NAMALWA (cell line): ENCODE measurements at places on chromosomes 3 and 15.

DNA sequence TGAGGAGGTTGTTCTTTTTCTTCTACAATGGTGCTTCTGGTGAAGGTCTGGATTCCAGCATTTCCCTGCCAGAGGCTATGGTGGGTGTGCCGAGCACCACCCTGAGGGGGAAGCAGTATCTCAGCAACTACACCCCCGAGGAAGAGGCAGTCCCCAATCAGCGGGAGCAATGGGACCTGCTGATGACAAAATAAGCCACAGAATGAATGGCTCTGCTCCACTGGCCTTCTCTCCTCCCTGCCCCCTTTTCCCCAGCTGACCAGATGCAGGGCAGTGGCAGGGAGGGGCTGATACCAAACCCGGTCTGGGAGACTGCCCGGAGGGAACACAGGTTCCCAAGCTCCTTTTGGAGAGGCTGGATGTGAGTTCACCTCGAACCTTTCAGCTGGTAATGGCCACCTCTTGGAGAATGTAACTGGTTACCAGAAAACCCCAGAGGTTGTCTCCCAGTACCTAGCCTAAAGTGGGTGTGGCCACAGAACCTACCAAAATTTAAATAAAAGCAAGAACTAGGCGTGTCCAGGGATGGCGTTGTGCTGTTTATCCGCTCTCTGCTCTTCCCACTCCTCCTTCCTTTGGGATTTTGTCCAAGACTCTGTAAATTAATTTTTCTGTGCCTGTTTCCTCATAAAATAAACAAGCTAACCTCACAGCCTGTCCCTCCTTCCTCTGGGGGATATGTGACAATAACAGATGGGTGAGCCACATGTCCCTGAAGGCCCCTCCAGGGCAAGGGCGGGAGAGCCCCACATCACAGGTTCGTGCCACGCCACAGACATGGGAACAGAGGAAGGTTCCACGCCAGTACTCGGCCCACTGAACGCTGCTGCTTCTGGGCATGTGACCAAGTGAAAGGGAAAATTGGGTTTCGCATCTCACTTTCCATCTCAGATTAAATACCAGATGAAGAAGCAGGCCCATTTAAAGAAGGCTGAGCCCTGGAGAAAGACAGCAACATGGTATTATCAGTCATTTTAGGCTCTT is 35.1 kb upstream of the SPTBN5 start:
- peak; percentile 36 for DNase-seq

DNA sequence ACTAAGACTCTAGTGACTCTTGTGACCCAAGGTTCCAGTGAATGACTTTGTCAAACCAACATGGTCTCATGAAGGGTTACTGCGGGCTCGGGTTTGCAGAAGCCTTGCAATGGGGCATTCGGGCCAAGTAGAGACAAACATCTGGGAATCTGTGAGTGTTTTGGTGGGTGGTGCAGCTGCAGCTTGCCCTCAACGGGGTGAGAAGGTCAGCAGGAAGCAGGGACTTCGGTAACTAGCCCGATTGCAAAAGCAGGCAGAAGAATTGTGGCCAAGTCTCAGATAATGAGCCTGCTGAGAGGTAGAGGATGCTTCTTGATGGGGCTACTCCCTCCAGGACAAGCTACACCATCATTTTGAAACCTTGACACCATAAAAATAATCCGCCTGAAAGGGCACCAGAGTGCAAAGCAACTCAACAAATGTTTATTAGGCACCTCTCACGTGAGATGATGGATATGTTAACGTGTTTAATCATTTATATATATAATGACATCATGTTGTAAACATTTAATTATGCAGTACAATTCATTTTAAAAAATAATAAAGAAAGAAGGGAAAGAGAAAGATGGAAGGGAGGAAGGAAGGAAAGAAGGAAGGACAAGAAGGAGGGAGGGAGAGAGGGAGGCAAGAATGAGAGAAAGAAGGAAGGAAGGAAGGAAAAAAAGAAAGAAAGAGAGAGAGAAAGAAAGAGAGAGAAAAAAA is 263.9 kb upstream of the IGF1R start:
- no peak for DNase-seq

GRCh38 chr15:67170143-67170925 is 84.1 kb downstream of the AAGAB start:
- no peak for DNase-seq

DNA sequence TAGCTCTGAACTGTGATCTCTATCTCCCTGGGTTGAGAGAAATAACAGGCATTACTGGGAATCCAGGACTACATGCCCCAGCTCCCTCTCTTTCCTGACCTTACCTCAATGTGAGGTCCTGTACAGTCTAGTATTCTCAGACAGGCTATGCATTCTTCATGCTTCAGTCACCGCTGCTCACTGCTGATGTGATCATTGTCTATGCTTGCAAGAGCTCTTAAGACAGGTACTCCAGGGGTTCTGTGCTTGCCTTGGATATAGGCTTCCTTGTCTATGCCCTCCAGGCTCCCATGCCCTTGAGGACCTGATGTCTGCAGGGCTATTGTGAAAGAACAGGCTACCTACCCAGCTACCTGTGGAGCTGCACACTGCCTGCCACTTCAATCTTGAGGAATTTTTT is 183.6 kb downstream of the MBNL1 start:
- no peak for DNase-seq

DNA sequence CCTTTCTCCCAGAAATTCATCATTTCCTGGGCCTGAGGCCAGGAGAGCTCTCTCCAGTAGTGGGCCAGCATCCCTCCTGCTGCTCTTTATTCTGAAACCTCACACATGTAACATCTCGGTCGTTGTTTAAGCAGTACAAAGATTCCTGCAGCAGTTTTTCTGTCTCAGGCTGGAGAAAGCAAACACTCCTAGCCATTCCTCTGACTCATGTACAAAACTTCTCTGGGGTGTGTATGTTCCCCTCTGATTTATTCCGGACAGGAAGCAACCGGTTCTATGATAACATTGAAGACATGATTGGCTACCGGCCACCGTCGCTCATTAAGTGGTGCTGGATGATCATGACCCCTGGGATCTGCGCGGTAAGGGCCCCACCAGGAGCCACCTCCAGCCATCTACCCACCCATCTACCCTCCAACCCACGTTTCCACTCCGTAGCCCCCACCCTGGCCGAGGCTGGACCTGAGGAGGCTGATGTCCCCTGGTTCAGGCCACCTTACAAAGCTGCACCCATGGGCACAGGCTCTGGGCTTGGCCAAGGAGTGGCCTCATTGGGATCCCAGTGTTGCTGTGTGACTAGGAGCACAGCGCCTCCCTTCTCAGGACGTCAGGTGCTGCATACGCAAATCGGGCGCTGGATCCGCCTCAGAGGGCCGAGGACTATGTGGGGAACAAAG is 58.6 kb upstream of the SLC6A1 start:
- DNase-seq, result no peak

DNA sequence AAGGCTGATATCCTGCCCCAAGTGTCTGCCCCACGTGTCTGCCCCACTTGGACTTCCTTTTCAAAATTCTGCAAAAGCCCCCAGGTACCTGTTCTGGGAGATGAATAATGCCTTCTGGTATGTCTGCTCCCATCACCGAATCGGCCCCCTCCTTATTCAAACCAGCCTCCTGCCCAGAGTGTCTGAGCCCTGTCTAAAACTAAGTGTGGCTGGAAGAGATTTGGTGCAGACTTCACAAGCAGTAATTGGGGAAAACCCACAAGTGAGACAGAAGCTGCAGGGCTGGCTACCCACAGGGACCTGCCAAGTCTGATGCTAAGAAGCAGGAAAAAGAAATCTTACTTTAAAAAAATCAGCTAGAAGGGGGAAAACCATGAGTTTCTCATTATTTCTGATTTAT is 85.1 kb downstream of the DUT start:
- DNase-seq, result no peak

DNA sequence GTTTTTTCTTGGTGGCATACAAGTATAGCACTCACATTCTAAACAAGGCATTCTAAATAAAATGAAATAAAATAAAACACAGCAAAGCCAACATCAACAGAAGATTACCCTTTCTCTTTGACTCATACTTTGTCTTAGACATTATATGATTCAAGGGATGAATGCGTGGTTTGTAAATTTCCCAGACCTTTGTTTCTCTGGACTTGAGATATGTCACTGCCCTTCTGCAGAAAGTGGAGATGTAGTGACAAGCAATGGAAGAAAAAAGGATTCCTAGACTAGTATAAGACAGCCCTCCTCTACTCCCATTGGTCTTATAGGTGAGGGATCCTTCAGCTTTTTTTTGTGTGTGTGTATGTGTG is 22.4 kb downstream of the NANOGP8 start:
- DNase-seq, result no peak

DNA sequence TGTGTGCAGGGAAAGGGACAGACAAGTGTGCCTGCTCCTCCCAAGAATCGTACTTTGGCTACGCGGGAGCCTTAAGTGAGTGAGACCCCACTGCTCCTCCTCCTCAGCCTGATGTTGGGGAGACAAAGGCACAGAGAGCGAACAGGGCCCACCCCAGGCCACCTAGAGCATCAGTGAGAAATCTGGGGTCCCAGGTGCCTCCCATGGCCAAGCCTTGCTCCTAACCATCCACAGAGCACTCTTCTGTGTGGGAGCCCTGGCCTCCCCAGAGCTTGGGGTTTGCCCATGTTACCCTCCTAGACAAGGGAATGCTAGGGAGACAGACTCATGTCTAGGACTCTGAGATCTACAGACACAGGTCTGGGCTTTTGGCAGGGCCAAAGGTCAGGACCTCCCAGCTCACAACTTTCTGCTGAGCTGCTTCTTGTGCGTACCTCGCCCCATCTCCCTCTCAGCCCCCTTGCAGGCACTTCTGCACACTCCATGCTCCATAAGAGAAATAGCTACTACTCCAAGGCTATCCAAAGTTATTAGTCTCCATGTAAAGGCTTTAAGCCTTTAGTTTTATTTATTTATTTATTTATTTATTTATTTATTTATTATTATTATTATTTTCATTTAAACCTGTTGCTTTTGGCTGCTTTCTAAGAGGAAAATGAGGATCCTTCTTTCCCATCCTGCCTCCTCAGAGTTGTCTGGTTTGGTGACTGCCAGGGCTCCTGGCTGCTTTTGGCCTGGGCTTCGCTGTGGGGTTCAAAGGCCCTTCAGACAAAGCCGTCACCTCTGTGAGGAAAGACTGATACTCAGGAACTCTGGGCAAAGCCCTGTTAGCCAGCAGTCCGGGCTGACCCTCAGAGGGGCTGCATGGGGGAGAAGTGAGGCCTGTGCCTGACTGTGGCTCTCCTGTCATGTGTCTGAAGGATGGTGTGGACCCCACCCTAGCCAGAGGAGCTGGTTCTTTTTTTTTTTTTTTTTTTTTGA is 32.8 kb upstream of the TOPBP1 start:
- DNase-seq, result no peak

DNA sequence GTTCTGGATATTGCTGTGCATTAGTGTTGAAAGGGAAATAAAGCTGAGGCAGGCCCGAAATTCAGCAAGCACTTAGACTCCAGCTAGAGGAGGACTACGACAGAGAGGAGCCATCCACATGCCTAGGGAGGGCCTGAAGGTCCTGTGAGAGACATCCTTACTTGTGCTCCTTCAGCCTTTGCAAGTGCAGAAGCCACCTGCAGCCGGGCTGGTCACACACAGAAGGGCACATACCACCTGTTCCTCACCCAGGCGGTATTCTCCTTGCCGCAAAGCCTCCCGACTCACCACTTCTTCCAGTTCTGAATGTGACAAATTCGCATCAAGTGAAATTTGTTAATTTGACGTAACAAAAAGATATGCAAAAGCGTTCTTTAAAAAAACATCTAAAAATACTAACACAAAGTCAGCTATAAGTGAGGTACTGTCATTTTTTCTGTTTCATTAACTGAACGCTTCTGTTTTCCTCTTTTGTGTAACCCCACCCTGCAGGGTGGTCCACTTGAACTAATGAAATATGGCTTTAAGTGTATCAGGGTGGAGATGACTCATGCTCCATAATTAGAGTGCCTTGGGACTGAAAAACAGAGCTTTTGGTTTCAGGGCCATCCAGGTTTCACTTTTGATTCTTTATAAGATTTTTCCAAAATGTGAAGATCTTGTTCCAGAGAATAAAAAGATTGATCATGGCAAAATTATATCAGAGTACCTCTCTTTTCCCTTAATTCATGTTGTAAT is 467.9 kb upstream of the ATP11B start:
- DNase-seq, result peak; percentile 70

- DNase-seq, result no peak
Measured at GRCh38 chr15:59294574-59295260, 78.0 kb downstream of the MYO1E start.

DNA sequence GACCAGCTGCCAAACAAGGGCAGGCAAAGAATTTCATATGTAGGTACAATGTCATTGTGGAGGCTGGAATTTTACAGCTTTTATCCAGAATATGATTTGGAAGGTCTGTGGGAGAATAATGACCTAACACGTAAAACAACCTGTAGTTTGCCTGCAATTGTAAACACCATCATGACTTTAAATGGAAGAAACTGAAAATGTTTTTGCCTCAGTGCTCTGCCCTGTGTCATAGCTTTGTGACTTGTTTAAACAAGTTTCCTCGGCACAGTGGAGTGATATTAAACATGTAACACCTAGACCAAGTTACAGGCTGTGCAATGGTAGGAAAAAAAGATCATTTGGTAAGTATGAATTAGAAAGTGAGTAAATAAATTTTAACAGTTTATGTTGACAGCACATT is 171.6 kb upstream of the MBNL1 start:
- DNase-seq, result no peak

- no peak for DNase-seq
Measured at GRCh38 chr3:72800869-72801268, 47.4 kb downstream of the SHQ1 start.

- DNase-seq, result no peak
Measured at GRCh38 chr3:172601066-172601832, 78.0 kb upstream of the TNFSF10 start.

- no peak for DNase-seq
Measured at GRCh38 chr15:99181545-99181971, 67.8 kb downstream of the TTC23 start.

GRCh38 chr3:107227091-107227490 is 150.1 kb upstream of the CCDC54 start:
- DNase-seq, result no peak

DNA sequence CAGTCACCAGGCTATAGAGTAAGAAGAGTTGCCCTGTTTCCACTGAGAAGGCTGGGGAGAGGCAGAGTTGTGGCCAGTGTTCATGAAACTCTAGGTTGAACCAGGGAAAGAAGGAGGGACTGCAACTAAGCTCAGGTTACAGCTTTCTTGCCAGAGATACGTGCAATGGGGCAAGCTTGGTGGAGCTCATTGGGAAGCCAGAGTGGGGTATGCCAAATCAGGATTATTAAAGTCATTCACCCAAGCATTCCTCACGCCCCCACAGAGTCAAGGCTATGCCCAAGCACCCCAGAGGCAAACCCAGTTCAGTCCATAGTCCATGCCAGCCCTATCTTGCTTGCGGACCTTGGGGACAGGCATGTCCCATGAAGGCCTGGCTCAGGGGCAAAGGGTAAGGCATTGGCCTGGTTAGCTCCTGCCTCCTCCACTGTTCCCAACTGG is 17.6 kb downstream of the SLC6A20 start:
- DNase-seq, result no peak

- no peak for DNase-seq
Measured at GRCh38 chr15:78619022-78619950, 1.5 kb downstream of the CHRNA3 start.
